ENCODE measurements at places on chromosomes 4 and X. TPM values are rescaled to one million over a fixed set of nuclear protein-coding genes. Genes with fewer than 3 reads are reported as not detected.
A peak's percentile ranks its signal among the peaks of the same experiment; 100 is the strongest.

DNA sequence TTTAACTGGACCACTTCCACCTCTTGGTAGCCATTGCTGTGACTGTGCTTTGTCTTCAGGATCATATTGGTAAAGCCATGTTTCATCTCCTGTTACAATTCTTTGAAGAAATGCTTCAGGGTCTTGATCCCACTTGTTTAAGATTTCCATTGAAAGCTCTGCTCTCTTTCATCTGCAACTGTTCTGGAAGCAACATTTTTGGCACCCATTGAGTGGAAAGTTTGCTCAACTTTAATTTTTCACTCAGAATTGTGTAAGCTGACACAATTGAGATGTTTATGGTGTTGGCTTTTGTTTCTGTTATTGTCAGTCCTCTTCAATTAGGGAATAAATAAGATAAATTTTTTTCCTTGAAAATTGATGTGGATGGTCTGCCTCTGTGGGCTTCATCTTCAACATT is 237.4 kb downstream of the MAPK10 start:
- DNase-seq: no peak

GRCh38 chr4:74374561-74375327 is 9.8 kb downstream of the EREG start:
- peak; percentile 89 for DNase-seq

DNA sequence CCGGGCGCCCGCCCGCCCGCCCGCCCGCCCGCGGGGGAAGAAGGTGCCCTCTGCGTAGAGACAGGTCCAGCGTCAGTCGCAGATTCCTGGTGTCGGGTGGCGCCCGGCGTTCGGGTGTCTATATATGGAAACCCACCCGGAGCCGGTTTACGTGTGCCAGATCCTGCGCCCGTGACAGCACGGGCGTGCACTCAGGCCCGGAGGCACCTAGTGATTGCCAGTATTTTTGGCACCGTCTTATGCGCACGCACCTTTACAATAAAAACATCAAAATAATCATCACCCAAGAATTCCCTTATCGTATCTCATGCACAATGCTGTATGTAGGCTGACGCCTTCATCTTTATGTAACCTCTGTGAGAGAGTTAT is 519 bp downstream of the SLC25A4 start:
- DNase-seq: peak; percentile 18

- no peak for DNase-seq
These were observed 33.5 kb downstream of the CTBP1 start for GRCh38 chr4:1215141-1216075.

GRCh38 chr4:108081256-108081655 is 87.5 kb downstream of the LEF1 start:
- DNase-seq: no peak

DNA sequence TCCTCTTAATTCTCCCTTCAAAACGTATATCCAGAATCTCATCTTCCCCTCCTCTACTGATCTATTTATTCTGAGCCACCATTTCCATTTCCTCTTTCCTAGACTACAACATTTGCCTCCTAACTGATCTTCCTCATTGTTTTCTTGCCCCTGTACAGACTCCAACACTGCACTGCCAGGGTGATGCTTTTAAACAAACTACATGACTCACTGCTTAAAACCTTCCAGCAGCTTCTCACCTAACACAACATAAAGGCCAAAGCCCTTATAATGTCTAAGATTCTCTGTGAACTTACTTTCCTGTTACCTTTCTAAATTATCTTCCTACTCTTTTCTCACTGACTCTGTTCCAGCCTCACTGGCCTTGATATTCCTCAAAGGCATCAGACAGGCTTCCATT is 161.0 kb upstream of the HS3ST1 start:
- DNase-seq: no peak

- DNase-seq: no peak
These were observed 410.6 kb downstream of the IL1RAPL1 start for GRCh38 chrX:28997706-28998463.

DNA sequence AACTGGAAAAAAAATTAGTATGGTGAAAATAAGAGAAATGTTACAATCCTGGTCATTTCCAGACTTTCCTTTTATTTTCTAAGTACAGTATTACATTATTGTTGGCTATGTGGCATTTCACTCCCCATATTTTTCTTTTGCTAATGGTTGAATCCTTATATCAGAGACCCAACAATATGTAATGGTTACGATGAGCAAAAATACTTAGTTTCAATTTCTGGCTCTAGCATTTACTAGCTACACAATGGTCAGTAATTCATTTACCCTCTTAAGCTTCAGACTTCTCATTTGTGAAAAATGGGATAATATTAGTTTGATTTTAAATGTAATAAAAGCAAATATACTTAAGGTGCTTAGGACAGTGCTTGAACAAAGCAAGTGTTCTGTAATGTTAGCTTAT is 942.9 kb upstream of the PABPC4L start:
- DNase-seq: no peak

DNA sequence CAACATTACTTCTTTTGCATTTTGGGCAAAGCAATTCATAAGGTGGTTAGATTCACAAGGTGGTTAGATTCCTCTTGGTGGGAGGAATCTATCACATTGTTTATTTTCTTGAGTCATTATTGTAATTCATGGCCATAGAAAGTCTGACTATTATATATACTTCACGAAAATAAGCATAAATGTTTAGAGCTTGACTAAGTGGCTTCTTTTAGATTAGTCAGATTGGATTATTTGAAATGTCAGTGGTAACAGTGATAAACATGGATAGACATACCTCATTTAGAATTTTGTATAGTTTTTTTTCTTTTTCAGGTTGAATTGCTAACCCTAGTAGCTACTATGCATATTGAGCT is 24.9 kb upstream of the DYNLT3 start:
- no peak for DNase-seq

DNA sequence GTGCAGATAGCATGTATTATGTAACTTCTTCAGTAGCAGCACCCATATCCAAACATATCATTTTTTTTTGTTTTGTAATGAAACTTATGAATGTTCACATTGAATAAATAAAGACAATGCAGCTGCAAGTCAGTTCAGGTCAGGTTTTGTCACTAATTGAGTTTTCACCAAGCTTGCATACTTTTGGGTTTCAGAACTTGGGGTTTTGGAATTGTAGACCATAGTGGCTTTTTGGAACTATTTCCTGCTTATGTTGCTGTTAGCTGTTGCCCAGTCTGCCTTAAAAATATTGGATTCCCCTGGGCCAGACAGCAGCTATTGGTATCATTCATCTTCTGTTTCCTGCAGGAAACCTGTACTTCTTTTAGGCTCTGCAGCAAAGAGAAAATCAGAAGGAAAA is 113.4 kb upstream of the LIMCH1 start:
- DNase-seq: no peak

DNA sequence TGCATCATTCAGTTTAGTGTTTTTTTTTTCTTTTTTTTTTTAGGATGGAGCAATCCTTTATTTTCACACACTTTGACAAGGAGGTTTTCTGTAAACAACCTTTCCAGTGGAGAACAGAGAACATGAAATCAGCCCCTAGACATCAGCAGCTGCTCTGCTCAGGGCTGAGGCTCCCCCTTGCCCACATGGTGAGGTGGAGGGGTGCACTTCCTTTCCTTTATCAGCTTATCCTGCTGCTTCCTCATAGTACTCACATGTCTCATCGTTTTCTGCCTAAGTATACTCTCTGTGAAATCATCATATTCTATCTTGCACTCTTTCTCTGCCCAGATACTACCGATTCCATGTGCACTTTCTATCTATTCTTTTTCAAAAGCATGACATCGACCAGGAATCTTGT is 47.6 kb upstream of the PRSS12 start:
- DNase-seq: no peak

DNA sequence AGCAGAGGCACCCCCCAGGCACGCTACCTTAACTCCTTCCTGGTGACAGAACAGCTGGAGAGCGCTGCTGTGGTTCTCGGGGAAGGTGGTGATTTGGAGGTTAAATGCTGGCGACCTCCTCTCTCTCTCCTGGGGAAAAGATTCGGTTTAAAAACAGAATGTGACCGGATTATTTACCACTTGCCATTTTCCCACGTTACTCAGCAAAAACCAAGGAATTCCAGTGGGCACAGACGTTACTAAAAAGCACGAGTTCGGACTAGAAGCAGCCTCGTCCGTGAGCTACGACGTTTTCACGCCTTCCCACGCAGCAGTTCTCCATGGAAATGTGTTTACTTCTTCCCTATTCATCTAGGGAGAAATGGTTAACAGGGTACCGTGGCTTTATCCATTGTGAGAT is 32.3 kb upstream of the C4orf50 start:
- DNase-seq: no peak

DNA sequence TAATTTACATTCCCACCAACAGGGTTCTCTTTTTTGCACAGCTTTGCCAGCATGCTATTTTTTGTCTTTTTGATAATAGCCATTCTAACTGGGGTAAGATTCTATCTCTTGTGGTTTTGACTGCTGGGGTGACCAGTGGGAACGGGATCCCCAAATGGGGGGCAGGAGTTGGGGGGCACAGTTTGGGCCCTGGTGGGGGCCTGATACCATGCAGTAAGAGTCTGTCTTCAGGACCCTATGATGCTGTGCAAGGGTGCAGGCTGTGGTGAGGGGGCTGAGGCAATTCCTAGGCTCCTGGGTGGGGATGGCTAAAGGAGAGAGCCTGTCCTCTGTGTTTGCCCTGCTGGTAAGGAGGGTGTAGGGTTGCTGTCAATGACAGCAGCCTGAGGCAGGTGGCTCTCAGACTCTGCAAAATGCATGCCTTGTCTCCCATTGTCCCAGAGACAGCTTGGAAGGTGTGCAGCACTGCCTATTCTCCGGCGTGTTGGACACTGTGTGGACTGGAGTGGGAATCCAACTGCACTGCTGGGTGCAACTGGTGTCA is 172.7 kb upstream of the ARHGAP24 start:
- DNase-seq: no peak

GRCh38 chr4:15479913-15480185 is 10.2 kb downstream of the CC2D2A start:
- no peak for DNase-seq

GRCh38 chr4:1842993-1843448 is 12.9 kb downstream of the LETM1 start:
- peak; percentile 69 for DNase-seq

DNA sequence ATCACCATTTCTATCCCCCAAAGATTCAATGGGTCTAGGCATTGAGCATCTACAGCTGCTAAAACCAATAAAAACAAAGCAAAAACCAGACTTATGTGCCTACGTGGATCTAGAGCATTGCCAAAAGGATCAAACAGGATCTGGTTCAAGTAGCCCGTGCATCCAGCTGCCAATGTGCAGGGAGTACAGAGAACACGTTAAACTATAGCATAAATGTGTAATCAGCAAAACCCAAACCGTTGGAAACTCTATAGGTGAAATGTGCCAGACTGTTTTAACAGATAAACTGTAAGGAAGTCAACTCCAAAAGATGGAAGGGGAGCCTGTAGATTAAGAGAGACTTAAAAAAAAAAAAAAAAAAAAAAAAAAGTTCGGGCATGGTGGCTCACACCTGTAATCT is 58.5 kb downstream of the APOO start:
- DNase-seq: no peak

- DNase-seq: peak; percentile 11
These were observed 2.0 kb upstream of the FATE1 start for GRCh38 chrX:151713849-151714248.

DNA sequence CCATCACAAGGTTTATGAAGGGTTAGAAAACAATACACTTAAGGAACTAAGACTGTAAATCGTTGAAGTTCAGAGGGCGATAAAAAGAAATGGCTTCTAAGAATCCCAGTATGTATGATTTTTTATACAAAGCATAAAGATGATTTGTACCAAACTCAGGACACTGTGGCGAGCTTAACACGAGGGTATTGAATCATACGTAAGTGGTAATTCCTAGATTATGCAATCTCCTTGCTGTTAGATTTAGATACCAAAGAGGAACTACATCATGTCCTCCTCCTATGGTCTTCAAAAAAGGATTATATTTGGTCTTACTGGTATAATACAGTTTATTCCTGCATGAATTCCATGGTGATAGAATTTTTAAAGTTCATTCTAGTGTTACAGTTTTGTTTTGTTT is 23.9 kb downstream of the NFKB1 start:
- no peak for DNase-seq

DNA sequence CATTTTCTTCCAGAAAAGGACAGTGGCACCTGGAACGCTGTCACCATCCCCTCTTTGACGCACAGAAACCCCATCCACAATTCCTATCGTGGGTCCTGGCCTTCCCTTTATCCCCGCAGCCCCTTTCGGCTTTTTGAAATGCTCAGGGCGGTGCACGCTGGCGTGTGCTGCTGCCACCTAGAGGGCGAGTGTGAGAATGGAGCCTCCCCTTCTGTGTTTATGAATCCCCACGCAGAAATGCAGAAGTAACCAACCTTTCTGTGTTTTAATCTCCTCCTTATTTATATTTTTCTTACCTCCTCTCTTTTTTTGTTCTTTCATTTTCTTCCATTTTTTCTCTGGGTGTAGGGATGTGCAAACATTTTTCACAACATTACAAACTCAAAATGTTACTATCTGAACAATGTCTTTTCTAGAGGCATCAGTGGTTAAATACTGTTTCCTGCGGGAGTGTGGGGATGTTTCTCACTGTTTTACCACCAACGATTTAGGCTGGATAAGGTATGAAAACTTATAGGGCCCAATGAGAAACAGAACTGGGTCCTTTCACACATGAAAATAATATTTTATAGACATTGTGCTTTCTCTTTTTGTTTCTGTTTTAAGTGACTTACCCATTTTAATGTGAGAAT is 50.0 kb downstream of the TMA16 start:
- peak; percentile 38 for DNase-seq

DNA sequence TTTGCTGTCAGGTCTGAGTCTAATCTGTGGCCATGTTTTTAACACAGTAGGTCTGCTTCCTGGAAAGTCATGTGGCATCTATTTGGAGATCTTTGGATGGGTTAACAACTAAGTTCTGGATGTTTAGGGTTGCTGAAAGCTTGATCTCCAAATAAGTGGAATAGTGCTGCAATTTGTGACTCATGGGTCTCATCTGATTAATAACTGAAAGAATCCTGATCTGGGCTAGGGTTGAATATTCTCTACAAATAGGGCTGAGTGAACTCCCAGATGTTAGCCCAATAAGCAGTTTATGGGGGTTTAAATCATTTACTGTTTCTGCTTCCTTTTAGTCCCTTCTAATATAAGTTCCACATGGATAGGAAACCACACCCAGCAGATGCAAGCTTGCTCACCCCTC is 23.1 kb downstream of the CT47C1 start:
- DNase-seq: no peak

JCHAIN gene
- total RNA-seq: not detected

CTSO gene
- total RNA-seq: 14.1 TPM

ABCG2 gene
- total RNA-seq: 2.1 TPM

HTRA3 gene
- not detected for total RNA-seq

TMPRSS11B gene
- total RNA-seq: not detected
